ENCODE measurements at places on chromosomes 11 and 22.

DNA sequence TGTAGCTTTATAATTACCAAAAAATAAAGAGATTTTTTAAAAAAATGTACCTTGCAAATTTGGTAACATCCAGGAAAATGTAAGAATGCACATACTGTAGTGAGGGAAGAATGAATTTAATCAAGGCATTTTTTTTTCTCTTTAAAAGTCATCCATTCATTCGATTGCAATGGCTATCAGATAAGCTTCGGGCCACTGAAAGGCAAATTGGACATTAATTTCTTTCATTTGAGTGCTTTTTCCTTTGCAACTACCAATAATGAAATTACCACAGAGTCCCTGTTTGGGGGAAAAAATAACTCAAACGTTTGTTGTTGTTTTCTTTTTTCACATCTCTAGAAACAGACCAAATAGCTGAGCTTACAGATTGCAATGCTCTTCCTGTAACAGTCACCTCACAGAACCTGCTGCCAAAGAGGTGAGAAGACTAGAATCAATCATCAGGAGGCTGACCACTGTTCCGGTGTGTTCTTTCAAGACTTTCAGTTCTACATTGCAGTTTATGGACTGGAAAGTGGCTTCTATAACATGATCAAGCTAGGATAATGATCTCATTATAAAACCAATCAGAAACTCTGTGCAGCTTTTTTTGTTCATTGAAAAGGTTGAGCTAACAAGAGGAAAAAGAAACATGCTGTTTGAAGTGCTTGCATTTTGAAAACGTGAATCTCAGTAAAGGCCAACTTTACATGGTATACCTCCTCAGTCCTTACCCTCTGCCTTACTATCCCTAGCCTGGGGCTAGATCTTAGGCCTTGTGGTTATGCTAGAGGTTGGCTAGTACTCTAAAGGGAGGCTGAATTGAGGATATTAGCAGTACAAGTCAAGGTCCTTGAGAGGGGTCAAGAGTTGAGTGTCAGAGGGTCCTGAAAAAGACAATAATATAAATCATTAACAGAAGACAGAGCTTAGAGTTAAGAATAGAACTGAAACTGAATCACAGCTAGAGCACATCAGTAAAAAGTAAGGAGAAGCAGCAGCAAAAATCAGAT lies 1276.1 kb downstream of the LRRC4C start:
- no peak for DNase-seq

DNA sequence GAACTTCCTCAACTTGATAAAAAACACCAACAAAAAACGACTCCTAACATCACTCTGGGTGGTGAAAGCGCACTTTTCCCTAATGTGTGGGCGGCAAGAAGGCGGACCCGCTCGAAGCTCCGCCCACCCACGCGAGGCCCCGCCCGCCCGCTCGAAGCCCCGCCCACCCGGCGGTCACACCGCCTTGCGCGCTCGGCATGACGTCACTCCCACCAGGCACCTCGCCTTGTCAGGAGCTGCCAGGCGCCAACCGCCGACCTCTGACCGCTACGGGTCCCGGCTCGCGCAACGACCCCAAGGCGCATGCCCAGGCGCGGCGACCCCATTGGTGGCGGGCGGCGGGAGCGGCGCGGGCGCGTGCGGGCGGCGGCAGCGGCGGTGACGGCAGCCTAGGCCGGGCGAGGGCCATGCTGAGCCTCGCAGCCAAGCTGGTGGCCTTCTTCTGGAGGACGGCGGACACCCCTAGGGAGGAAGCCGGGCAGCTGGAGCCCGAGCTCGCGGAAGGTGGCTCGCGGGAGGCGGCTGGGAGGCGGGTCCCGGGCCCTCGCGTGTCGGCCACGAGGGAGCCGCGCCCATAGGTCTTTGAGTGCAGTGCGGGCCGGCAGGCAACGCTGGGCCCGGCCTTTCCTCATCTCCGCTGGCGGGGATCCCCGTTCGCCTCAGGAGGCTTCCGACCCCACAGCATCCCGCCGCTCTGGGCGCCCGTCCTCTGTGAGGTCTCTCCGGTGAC lies at the start of gene MOV10L1:
Gene MOV10L1 (plus strand): TSS at position 325 of the 730 bp plus-strand sequence. CDS start 83 bp downstream, at position 408.
- no peak for DNase-seq

DNA sequence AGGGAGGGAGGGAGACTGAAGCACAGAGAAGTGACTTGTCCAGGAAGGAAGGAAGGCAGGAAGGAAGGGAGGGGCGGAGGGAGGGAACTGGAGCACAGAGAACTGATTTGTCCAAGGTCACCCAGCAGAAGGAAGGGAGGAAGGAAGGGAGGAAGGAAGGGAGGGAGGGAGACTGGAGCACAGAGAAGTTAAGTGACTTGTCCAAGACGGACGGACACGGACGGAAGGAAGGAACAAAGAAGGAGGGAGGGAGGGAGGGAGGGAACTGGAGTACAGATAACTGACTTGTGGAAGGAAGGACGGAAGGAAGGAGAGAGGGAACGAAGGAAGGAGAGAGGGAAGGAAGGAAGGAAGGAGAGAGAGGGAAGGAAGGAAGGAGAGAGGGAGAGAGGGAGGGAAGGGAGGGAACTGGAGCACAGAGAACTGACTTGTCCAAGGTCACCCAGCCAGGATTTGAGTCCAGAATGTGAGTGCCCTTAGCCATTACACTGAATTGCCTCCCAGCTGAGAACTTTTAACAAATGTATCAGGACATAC lies 1.5 kb downstream of the SLC35F2 start:
- DNase-seq = no peak

- no peak for DNase-seq
Observed at GRCh38 chr22:17782158-17782557, 7.9 kb upstream of the BID start.

- DNase-seq = no peak
Observed at GRCh38 chr11:95767498-95767897, 22.1 kb downstream of the FAM76B start.

DNA sequence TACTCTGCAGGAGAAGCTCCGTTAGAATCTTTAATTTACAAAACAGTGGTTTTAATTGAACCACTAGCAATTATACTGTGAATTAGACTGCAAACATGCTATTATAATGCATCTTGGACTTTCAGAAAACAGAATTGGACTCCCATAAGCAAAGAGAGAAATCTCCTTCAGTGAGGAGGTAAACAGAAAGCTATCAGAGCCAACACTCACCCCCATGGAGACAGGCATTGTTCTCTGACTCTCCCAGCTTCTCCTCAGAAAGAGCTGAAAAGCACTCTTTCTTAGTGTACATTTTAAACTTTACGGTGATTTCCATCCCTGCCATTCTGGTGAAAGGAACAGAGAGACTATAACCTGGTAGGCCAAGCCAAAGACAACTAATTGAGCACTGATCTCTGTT lies 176.9 kb downstream of the GRIA4 start:
- no peak for DNase-seq

GRCh38 chr11:47669856-47670255 lies 27.5 kb upstream of the MTCH2 start:
- DNase-seq = no peak
